ENCODE measurements at places on chromosomes 6 and 20. TPM values are rescaled to one million over a fixed set of nuclear protein-coding genes. Genes with fewer than 3 reads are reported as not detected.

Gene VIP
- total RNA-seq, result 0.41 TPM

Gene FAM209B
- total RNA-seq, result not detected

Gene ULBP2
- total RNA-seq, result 1.3 TPM

Gene GPR6
- total RNA-seq, result not detected

Gene HMGA1
- total RNA-seq, result 44.4 TPM

Gene ECT2L
- 1.1 TPM for total RNA-seq

Data from Right ventricle myocardium inferior (tissue), 1 donor.